SK-N-SH treated with all-trans-retinoic acid at 6 μM for 48 hours (cell line): ENCODE measurements at places on chromosomes 11 and 22.
A peak's percentile ranks its signal among the peaks of the same experiment; 100 is the strongest.

DNA sequence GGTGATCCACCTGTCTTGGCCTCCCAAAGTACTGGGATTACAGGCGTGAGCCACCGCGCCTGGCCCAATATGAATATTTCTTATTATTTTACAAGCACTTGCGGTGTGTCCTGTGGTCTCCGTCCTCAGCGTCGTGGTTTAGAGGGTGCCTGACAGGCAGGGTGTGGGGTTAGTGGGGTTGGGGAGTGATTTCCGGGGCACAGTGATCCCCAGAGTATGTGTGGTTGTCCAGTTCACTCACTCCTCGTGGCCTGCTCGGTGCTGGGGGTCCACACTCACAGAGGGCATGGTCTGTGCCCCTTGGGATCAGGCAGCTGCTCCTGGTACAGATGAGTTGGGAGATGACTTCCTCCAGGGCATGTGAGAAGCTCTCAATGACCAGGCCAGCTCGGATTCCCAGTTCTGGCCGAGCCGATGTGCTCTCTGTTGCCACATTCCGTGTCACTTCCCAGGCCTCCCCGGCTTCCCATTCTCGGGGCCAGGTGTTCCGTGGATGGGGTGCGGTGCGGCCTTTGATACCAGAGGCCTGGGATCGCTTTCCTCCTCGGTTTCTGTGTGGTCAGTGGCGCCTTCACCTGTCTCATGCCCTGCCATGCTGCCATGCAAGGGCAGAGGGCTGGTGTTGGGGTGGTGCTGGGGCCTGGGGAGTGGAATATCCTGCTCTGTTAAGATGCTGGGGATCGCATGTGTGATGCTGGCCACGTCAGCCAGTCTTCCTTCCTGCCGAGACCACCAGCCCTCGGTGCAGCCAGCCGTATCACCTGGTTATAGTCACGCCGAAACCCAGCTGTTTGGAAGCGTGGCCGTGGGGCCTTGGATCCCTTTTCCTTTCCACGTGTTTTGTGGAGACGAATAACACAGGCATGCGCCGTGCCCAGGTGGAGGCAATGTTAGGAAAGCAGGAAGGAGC lies 39.6 kb downstream of the PARVB start:
- no peak for ATAC-seq

GRCh38 chr11:65474864-65475263 lies 24.0 kb upstream of the MALAT1 start:
- no peak for ATAC-seq

GRCh38 chr11:82945682-82946081 lies 44.1 kb downstream of the DDIAS start:
- no peak for ATAC-seq

GRCh38 chr11:66335531-66336233 lies 552 bp downstream of the RIN1 start:
- ATAC-seq = peak; percentile 54

- ATAC-seq = peak; percentile 39; the same call in 2 of the 3 replicates
Observed at GRCh38 chr11:6594142-6594768, 9.2 kb downstream of the RRP8 start.

- no peak for ATAC-seq
Observed at GRCh38 chr11:117087446-117087845, 10.8 kb downstream of the SIK3 start.

DNA sequence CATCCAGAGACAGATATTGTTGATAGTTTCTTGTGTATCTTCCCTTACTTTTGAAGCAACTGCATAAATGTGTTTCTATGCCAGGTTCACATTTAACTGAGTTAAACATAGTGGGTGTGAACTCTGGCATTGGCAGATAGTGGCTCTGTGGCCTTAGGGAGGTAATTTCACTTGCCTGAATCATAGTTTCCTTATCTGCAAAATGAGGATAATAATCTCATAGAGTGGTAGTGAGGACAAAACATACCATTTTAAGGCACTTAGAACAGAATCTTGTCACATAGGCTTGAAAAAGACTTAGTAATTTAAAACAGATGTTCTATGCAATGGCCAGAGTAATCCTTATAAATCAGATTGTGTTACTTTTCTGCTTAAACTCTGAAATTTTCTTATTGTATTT lies 56.4 kb upstream of the SYN3 start:
- ATAC-seq = no peak

GRCh38 chr11:104704888-104705287 lies 193.4 kb downstream of the CASP12 start:
- no peak for ATAC-seq

GRCh38 chr11:35150454-35150853 lies 11.5 kb downstream of the CD44 start:
- ATAC-seq = no peak

- ATAC-seq = no peak
Observed at GRCh38 chr22:46105494-46106278, 44.6 kb upstream of the PPARA start.

- ATAC-seq = no peak
Observed at GRCh38 chr22:50048836-50049235, 9.3 kb downstream of the TTLL8 start.

DNA sequence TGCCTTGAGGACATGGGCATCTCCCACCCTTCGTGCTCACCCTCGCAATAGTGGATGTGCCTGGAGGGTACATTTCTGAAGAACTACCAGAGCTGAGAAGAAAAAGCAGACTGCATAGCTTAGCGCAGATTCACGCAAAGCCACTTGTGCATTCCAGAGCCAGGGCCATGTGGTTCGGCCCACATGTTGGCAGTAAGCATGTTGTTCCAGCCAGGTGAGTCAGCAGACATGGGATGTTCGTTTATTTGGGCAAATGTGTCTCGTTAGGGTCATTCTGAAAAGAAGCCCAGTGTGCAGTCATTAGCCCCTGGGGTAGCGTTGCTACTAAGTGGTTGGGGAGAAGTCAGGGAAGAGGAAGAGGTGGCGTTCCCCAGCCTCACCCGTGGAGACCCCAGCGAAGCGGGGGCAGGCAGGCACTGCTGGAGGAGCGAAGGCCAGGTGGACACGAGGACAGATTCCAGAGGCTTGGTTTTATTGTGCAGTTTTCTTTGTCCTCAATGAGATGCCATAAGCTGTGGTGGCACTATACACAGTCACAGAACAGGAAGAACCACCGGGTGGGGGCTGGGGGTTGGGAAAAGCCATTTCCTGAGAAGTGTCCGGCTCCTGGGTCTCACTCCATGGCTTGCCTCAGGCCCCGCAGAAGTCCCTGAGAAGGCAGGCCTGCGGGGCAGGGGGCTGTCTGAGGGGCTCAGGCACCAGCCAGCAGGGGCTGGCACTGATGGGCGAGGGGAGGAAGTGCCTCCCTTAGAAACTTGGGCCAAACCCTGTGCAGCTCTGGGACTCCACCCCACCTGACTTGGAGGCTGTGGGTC lies 5.0 kb downstream of the THY1 start:
- peak; percentile 69 for ATAC-seq

DNA sequence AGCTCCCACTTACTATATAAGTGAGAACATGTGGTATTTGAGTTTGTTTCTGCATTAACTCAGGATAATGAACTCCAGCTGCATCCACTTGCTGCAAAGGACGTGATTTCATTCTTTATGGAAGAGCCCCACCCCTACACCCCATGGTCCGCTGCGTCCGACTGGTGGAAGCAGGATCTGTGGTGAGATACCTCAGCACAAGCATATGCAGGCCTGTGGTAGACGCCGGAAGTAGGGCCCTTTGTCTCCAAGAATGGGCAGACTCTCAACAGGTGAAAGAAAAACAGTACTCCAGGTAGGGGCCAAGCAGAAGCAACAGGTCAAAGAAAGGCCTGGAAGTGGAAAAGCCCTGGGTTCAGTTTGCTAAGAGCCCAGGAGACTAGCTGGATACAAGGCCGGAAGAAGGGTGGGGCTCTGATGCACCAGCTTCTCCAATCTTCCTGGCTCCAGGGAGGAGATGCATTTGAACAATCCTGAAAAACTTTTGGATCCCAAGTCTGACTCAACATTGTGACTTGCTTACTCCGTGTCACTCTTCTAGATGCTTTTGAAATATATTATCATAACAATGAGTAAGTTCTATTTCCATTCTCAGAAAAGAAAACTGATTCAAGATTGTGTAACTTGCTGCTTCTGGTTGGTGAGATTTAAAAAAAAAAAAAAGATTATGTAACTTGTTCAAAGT lies 30.4 kb downstream of the NEAT1 start:
- ATAC-seq = peak; percentile 59

- peak; percentile 26; the same call in 2 of the 3 replicates for ATAC-seq
Observed at GRCh38 chr22:29481265-29482000, 1.4 kb downstream of the NEFH start.

DNA sequence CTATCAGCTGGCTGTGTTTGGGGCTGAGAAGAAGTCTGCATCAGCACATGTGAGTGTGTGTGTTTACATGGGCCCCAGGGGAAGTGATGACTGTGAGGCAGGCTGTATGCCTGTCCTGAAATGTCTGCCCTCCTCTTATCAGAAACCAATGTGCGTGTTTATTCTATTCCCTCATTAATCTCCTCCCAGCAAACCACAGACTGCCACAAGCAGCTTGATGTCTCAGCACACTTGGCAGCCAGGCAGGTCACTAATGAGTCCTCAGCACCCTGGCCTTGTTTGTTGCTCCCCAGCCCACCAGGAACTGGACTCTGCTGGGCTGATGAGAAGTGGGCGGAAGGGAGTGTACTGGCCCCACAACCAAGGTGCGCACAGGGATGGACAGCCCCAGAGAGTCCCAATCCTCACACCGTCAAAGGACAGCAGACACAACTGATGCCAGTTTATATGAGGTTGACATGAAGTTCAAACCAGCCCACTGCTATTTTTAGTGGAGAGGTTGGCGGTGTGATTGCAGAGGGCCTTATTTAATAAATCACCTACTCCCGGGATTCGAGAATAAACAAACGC lies 225.8 kb downstream of the ETS1 start:
- ATAC-seq = no peak

GRCh38 chr11:2301631-2302305 lies at the start of the genes C11orf21 and TSPAN32:
TSS of gene C11orf21 (minus strand) at chr11:2301918. CDS start at chr11:2301808, 110 bp downstream.
TSS of gene TSPAN32 (plus strand) at chr11:2302013. CDS start at chr11:2302150, 137 bp downstream.
- ATAC-seq = no peak

DNA sequence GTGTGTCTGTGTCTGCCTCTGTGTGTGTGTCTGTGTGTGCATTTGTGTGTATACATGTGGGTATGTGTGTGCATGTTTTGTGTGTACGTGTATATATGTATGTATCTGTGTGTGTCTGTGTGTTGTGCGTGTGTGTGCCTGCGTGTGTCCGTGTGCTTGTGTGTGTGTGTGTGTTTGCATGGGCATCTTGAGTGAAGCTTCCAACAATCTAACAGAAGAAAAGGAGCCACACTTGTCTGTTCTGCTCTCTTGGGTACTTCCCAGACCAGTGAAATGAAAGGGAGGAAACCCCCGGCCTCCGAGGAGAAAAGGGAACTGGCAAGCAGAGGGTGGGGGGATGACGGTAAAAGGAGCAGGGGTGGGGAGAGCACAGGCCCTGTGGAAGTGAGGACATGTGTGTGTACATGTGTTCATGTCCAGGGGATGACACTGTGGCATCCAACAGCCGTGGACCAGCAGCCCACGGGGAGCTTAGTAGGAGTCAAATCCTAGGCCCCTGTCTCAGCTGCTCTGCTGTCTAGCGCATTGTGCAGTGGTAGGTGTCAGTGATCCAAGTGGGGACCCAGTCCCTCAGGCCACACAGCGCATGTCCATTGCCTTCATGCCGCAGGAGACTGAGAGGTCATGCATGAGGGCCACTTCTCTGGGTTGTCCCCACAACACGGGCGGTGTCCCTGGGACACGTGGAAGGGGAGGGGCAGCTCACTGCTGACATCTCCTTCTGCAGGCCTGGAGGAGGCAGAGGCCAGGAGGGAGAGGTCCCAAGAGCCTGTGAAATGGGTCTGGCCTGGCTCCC lies 8.1 kb downstream of the CSF2RB start:
- no peak for ATAC-seq

DNA sequence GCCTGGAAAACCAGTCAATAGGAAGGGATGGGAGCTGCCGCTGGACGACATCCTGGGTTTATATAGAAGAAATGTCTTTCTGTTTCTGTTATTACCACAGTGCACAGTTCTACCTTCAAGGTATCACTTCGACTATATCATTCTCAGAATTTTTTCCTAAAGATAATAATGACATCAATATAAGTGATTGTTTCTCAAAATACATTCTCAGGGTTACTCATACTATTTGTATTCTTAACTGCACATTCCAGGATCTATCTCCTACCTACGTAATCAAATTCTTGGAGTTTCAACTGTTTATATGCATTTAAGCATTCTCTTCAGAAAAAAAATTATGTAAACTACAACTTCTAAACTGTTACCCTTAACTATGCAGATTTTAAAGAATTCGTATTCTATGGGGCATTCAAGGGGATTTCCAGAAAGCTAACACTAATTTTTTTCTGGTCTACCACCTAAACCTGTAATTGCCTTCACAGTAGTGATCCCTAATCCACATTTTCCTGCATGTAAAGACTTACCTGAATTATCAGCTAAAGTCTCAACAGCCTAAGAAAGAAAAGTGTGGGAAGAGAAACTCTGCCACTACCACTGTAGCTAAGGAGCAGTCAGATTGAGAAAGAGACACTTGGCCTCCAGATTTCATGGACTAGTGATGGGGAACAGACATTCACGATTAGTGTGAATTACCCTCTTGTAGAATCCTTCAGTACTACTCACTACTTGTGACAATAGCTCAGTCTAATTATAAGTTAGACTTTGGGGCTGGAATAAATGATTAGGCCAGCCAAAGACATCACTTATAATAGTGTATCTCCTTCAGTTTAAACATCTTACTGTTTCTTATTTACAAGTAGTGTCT lies at the start of gene OR51B5:
OR51B5 (minus strand) TSS at position 51 of the 862 bp plus-strand sequence; CDS start at position 51, 0 bp downstream.
- ATAC-seq = no peak

- no peak for ATAC-seq
Observed at GRCh38 chr11:71153005-71153390, 99.4 kb downstream of the SHANK2 start.

- ATAC-seq = peak; percentile 81
Observed at GRCh38 chr11:8757047-8757446, 74.5 kb downstream of the RPL27A start.

DNA sequence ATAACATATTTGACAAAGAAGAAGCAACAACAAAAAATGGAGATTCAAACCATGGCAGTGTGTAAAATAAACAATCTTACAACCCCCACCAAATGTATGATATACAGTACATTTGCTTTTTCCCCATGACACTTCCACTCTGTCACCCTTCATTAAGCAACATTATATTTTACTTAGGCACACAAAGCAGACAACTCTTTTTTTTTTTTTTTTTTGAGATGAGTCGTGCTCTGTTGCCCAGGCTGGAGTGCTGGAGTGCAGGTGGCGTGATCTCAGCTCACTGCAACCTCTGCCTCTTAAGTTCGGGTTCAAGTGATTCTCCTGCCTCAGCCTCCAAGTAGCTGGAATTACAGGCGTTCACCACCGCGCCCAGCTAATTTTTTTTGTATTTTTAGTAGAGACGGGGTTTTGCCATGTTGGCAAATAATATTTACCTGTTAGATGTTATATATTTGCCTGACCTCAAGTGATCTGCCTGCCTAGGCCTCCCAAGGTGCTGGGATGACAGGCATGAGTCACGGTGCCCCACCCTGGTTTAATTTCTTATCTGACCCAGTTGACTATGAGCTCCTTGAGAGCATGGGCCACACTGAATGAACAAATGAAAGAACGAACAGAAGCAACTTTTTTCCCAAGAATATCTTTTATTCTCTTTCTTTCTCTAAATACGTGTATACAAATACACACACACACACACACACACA lies 5.5 kb upstream of the PCF11 start:
- no peak for ATAC-seq

- no peak for ATAC-seq
Observed at GRCh38 chr11:133386852-133387251, 145.4 kb downstream of the OPCML start.
